ENCODE measurements at places on chromosomes 6 and 20.
A peak's percentile ranks its signal among the peaks of the same experiment; 100 is the strongest.

DNA sequence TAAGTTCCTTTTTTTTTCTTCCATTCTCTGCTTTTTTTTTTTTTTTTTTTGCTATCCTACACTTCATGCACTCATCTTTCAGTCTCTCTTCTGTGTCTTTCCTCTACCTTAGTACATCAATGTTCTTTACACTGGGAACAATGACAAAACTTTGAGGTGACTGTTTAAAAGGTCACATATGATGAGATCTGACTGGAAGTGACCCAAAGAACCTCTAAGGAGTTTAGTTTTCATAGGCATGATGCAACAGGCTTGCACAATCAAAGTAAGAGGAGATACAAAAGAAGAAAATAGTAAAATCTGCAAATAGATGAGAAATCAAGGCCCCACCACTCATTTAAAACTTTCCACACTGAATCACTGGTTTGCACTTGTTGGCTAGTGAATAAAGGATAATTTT lies 840.8 kb downstream of the TBC1D32 start:
- no peak for DNase-seq

DNA sequence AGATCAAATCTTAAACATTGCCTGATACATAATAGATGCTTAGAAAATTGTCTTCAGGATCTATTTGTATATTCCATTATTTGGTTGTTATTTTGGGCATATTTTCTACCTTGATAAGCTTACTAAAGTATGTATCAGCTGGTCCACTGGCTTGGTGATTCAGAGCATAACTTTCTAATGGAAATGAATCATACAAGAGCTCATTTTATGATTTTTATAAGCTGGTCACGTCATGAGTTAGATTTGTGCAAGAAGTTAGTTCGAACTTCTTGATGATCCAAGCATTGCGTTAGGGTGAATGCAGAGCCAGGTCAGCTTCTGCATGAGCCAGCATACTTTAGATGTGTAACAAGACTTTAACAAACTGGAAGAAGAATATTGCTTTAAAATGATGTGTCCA lies 144.5 kb upstream of the FLRT3 start:
- DNase-seq = no peak

DNA sequence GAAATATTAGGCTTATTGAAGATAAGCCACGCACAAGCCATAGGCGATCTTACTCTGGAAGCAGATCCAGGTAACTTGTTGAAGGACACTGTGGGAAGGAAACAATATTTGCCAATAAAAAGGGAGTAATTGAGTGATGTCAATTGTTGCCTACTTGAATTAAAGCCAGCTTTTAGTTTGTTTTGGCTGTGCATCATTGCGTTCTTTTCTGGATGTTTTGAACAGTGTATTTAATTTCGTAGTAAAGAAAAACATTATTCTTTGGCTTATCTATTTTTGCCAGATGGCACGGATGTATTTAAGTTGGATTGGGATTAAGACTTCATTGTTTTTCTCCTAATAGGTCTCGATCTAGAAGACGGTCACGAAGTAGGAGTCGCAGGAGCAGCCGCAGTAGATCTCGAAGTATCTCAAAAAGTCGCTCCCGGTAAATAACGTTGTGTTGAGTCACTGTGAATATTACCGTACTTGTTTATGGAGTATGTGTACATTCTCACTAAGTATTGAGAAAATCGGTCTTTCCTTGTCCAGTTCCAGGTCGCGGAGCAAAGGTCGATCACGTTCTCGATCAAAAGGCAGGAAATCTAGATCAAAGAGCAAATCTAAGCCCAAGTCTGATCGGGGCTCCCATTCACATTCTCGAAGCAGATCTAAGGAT lies 2.6 kb downstream of the SRSF6 start:
- no peak for DNase-seq

DNA sequence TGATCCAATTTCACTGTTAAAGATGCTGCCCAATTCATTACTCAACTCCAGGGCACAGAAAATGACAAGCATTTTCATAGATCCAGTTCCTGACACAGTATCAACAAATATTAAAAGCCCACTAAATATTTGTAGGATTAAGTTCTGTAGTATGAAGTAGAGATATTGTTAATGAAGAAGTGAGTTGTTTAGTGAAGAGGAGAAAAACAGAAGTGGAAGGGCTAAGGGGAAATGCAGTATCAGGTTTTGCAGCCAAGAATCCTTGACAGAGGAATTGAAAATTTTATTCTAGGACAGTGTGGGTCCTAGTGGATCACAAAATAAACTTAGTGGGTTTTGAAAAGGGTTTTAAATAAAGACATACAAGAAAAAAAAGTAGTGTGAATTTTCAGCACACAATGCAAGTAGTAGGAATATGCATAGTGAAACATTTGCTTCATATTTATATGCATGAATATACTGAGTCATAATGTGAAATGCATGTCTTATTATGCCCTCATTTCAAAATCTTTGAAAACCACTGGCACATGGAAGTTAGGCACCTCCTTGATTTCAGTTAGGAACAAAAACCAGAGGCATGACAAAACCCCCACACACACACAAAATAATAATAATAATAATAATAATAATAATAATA lies 338.6 kb downstream of the KHDRBS2 start:
- DNase-seq = no peak

GRCh38 chr6:66900133-66901083 lies 1193.4 kb upstream of the EYS start:
- no peak for DNase-seq

DNA sequence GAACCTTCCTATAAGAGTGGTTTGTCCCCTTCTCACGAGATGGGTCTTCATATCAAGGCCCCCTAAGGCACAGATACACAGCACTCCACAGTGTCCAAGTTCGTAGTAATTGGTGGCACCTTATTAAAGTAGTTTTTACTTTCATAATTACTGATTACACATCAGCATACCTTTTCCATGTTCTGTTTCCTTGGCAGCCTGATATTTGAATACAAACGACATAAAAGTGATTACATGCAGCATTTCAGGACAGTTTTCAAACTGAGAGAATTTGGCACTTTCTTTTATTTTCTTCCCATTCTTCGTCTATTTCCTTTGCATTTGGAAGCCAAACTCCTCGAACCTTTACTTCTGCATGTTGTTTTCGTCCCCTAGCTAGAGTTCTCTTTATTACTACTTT lies 139.7 kb downstream of the MTHFD1L start:
- DNase-seq = no peak

DNA sequence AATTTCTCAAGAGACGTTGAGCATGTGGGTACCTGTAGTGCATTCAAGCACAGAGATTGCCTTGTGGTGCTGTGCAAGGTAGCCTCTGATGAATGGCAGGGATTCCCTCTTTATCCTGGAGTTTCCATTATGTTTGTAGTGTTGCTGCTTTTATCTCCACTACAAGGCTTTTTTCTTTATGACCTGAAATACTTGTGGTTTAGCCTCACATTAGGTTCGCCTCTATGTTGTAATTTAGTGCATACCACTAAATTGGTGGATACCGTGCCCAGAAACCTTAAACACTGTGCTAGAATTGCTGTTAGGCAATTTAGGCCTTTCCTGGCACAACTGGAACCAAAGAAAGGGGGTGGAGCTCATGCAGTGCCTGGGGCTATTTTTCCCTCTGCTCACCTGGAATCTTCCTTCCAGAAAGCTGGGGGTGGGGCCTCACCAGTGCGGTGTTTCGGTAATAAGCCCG lies 76.8 kb downstream of the NCOA7 start:
- DNase-seq = no peak

GRCh38 chr6:35573495-35574110 lies 60.9 kb upstream of the TULP1 start:
- no peak for DNase-seq

DNA sequence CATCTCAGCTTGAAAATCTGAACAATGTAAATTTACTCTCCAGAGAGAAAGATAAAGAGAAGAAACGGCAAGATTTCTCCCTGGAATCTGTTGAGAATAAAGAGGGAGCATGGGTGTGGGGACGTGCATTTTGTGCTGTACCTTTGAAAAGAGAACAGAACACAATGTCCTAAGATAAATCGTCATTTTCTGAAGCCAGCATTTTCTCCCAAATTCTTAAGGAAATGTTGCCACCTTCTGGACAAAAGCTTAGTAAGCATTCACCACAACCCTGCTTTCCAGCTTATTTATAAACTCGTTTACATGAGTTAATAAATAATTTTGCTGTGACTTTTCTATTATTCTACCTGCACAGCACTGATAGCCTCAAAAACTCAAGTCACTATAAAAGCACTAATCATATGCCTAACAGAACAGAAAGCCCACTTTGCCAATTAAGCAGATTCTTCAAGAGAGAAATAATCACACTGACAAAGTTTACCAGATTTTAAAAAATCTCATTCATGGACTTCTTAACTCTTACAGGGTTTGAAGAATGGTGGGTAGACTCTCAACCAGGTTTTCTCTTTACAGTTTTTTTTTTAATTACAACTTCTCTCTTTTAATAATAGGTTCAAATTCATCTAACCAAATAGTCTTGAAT lies 155.8 kb downstream of the MBOAT1 start:
- DNase-seq = peak; percentile 52

DNA sequence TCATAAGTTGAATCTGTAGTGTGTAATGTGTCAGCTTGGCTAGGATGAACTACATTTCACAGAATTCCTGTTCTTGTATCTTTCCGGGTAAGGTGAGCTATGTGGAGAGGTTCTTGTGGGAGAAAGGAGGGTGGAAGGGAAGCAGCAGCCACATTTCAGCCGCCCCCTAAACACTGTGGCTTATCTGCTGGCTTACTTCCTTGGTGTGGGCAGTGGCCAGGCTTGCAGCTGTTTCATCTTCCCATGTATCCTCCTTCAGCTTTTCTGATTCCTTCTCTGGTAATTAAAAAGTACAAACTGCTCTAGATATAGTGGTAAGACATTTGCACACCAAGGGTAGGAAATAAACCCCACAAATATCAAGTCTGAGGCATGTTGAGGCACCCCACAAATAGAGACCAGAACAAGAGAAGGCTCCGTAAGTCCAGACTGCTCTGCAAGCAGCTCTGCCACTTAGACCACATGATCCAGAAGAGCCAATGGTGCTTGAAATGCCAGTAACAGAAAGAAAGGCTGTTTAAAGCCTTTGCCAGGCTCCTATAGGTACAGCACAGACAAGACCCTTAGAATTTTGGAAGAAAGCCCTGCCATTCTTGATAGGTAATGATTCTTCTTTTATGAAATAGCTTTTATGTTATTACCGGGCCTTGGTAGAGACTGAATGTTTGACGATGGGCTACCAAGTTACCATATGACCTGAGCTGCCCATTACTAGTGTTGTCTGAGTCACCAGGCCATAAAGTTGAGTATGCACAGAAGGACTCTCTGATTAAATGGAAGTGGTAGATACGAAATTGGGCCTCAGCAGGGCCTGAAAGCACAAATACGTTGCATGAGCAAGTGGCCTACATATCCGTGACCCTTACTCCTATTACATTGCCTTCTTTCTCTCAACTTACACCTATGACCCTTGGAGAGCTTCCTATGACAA lies 215.0 kb upstream of the SGK1 start:
- DNase-seq = no peak

- DNase-seq = no peak
Measured at GRCh38 chr6:36804563-36804962, 34.7 kb downstream of the CPNE5 start.

- DNase-seq = no peak
Measured at GRCh38 chr6:119454714-119455113, 105.2 kb upstream of the MAN1A1 start.

- no peak for DNase-seq
Measured at GRCh38 chr20:19211661-19212468, 577 bp upstream of the SLC24A3 start.

GRCh38 chr6:159013229-159013628 lies 13.2 kb upstream of the RSPH3 start:
- no peak for DNase-seq

GRCh38 chr6:137495703-137496336 lies 1.6 kb upstream of the OLIG3 start:
- DNase-seq = no peak

- no peak for DNase-seq
Measured at GRCh38 chr20:18197382-18198070, 59.9 kb downstream of the KAT14 start.

- no peak for DNase-seq
Measured at GRCh38 chr6:146905181-146905704, 299.0 kb upstream of the STXBP5 start.

DNA sequence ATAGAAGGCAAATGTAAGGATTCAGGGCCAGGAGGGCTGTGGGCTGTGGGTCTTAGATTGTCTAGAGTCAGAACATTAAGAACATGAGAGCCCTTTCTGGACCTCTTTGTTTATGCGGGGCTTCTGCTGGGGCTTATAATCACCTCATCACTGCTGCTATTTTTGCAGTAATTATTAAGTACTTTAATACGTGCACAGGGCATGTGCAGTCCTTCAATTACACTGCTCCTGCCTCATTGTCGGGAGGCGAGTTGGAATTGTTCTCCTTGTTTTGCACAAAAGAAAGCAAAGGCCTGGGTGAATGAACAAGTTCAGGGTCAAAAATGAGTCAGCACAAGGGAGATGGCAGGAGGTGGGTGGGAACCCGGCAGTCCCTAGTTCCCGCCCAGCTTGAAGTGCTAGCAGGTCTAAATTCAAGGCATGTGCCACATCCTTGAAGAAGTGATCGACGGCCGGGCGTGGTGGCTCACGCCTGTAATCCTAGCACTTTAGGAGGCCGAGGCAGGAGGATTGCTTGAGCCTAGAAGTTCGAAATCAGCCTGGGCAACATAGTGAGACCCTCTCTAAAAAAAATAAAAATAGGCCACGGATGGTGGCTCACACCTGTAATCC lies 34.4 kb upstream of the PTPN1 start:
- peak; percentile 53 for DNase-seq

DNA sequence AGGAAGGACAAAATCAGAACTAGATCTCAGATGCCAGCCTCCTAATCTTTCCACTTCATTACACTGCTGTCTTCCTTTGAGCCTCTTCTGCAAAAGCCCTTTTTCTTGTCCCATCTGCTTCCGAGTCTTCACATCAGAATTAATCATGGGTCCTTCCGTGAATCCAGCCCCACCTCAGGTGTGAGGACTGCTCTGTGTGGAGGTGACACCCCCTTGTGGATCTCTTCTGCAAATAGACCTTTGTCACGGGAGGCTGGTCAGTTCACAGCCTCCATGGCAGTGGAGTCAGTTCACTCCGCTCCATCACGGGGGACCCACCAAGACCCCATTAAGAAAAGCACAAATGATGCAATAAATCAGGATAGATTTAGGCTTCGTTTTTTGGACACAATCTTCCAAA lies 171.1 kb downstream of the ADAT2 start:
- peak; percentile 2 for DNase-seq

GRCh38 chr6:69339163-69339550 lies 457.7 kb downstream of the LMBRD1 start:
- DNase-seq = no peak

GRCh38 chr6:2939315-2940009 lies 31.9 kb downstream of the SERPINB6 start:
- no peak for DNase-seq

DNA sequence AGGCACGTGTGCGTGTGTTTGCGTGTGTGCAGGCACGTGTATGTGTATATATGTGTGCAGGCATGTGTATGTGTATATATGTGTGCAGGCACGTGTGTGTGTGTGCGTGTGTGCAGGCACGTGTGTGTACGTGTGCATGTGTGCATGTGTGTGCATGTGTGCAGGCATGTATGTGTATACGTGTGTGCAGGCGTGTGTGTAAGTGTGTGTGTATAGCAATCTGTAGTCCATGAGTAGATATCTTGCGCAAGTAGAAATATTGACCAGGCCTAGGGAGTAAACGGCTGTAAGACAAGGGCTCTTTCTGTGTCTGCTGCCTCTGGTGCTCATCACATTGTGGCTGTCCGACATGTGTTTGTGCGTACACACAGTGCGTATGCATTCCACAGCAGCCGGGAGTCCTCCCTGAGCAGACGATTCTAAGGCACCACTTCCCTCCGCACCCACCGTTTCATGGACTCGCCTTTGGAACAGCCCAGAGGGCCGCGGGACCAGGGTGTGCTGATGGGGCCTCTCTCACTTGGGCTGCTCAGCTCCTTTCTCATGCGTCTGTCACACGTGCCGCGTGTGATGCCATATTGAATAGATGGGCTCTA lies 167.6 kb downstream of the ERMARD start:
- DNase-seq = no peak

All from ACHN (cell line).